Activated naive CD8-positive, alpha-beta T cell treated with anti-CD3 and anti-CD28 coated beads for 36 hours (primary cell): ENCODE measurements at places on chromosomes 2 and 18. TPM values are rescaled to one million over a fixed set of nuclear protein-coding genes. Genes with fewer than 3 reads are reported as not detected.
A peak's percentile ranks its signal among the peaks of the same experiment; 100 is the strongest.

Gene RGPD5
- total RNA-seq, result 27.9 TPM

GRCh38 chr2:27082773-27083409 lies 3.7 kb upstream of the KHK start:
- no peak for DNase-seq
- H3K4me3 ChIP-seq, result no peak overlapping the region
- peaks cover 31% of the 10 kb centered on the region for H3K4me1 ChIP-seq
- H3K27ac ChIP-seq, result no peak overlapping the region
- H3K27me3 ChIP-seq, result no peaks in the 10 kb centered on the region

- H3K27ac ChIP-seq, result no peak overlapping the region
- H3K27me3 ChIP-seq, result no peaks in the 10 kb centered on the region
- DNase-seq, result no peak
- no peak overlapping the region for H3K4me3 ChIP-seq
Measured at GRCh38 chr2:144624451-144624850, 104.5 kb upstream of the ZEB2 start.

Gene C2orf78
- total RNA-seq, result not detected

Gene C2orf72
- 2.4 TPM for total RNA-seq

- no peaks in the 10 kb centered on the region for H3K4me1 ChIP-seq
- H3K4me3 ChIP-seq, result no peak overlapping the region
- no peak overlapping the region for H3K27ac ChIP-seq
- peak; percentile 15 for DNase-seq
- no peaks in the 10 kb centered on the region for H3K36me3 ChIP-seq
- peaks cover 12% of the 10 kb centered on the region for H3K27me3 ChIP-seq
Measured at GRCh38 chr2:178280244-178280852, 86.0 kb downstream of the OSBPL6 start.

DNA sequence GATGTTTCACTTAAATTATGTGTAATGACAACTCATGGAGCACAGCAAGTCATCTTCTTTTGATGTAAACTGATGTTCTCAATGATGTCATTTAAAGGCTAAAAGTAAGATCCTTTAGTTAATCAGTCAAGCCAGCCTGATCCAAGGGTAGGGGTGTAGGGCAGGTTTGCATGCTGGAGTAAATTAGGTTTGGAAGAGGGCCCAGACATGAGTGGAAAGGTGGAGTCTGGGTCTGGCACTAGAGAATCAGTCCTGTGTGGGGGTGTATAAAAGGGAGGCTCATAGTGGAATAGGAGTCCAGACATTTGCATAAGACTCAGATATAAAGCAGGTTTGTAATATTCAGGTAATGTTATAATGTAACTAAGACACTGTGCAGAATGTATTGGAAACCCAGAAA lies 88.8 kb upstream of the NYAP2 start:
- no peaks in the 10 kb centered on the region for H3K36me3 ChIP-seq
- H3K27me3 ChIP-seq, result no peaks in the 10 kb centered on the region
- no peak for DNase-seq
- no peak overlapping the region for H3K27ac ChIP-seq
- H3K4me3 ChIP-seq, result no peak overlapping the region
- no peaks in the 10 kb centered on the region for H3K4me1 ChIP-seq

GRCh38 chr2:100039291-100039980 lies 103.0 kb downstream of the AFF3 start:
- H3K36me3 ChIP-seq, result no peaks in the 10 kb centered on the region
- H3K4me3 ChIP-seq, result no peak overlapping the region
- no peak for DNase-seq
- H3K4me1 ChIP-seq, result no peaks in the 10 kb centered on the region
- peaks cover 7% of the 10 kb centered on the region for H3K27me3 ChIP-seq
- no peak overlapping the region for H3K27ac ChIP-seq

DNA sequence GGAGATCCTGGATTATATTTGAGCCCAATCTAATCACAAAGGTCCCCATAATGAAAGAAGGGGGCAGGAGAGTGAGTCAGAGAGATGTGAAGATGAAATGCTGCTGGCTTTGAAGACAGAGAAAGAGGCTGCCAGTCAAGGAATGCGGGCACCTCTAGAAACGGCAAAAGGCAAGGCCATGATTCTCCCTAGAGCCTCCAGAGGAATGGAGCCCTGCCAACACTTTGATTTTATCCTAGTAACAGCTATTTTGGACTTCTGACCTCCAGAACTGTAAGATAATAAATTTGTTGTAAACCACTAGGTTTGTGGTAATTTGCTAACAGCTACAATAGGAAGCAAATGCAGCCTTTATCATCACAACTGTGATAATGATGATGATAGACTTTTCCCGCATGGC lies 32.9 kb downstream of the LBH start:
- H3K36me3 ChIP-seq, result peaks cover 67% of the 10 kb centered on the region
- DNase-seq, result no peak
- H3K27ac ChIP-seq, result peak overlapping the region; percentile 72
- H3K4me3 ChIP-seq, result no peak overlapping the region
- no peaks in the 10 kb centered on the region for H3K27me3 ChIP-seq

DNA sequence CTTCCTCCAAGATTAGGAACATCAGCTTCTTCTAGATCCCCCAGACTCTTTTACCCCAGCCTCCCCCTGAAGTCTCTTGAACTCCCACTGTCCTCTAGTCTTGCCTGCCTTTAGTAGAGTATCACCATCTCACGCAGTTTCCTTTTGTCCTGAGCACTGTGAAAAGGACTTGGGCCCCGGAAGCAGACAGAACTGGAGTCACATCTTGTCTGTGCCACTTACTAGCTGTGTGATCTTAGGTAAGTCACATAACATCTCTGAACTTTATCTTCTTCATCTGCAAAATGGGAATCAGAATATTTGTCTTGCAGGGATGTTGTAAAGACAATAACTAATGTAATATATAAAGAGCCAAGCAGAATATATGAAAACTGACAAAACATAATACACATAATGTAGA lies 8.4 kb upstream of the TRABD2A start:
- no peak for DNase-seq
- peaks cover 56% of the 10 kb centered on the region for H3K4me1 ChIP-seq
